ENCODE measurements at places on chromosomes 3 and 15.

GRCh38 chr15:31296646-31297574 is 29.7 kb upstream of the KLF13 start:
- DNase-seq = no peak

- no peak for DNase-seq
Observed at GRCh38 chr3:25478211-25478757, 50.2 kb downstream of the RARB start.

DNA sequence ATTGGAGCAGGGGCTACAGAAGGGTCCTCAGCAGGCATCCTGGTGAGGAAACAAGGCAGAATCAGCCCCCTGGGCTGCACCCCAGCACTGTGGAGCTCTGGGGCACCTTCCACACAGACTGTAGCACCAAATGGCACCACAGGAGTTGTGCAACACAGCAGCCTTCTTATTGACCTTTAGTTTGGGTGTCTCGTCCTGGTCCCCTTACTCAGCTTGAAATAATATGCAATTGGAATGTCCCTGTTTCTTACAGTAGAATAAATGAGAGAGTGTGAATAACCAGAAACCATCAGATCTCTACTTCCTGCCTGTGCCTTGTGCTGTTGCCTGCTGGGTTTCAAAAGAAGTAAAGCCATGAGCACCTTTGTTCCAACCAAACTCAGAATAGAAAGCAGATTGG is 44.5 kb downstream of the RPLP1 start:
- DNase-seq = no peak

- DNase-seq = no peak
Observed at GRCh38 chr3:132637590-132637989, 22.0 kb downstream of the ACAD11 start.

GRCh38 chr3:53708001-53708621 is 138.1 kb downstream of the CHDH start:
- peak; percentile 19 for DNase-seq

GRCh38 chr15:72227192-72227586 is 3.8 kb downstream of the PKM start:
- DNase-seq = no peak

- DNase-seq = no peak
Observed at GRCh38 chr15:79030470-79030869, 60.1 kb downstream of the RASGRF1 start.

DNA sequence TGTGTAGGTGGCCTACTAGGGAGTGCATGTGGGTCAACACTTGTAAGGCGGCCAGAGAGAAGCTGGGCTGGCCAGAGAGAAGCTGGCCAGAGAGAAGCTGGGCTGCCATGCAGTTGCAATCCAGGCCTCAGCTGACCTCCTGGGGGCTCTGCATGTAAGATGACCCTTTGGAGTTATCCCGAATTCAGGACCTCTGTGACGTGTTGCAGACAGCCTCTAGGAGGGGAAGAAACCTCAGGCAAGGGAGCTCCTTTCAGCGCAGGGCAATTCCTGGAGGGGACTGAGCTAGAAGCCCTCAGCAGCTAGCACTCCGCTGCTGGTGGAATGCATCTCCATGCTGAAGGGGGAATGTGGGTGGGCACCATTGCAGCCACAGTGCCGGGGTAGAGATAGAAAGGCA is 15.8 kb upstream of the KBTBD12 start:
- no peak for DNase-seq

- DNase-seq = peak; percentile 25
Observed at GRCh38 chr3:79012946-79013362, 754.8 kb downstream of the ROBO1 start.

GRCh38 chr3:59247402-59247841 is 197.6 kb upstream of the CFAP20DC start:
- no peak for DNase-seq

DNA sequence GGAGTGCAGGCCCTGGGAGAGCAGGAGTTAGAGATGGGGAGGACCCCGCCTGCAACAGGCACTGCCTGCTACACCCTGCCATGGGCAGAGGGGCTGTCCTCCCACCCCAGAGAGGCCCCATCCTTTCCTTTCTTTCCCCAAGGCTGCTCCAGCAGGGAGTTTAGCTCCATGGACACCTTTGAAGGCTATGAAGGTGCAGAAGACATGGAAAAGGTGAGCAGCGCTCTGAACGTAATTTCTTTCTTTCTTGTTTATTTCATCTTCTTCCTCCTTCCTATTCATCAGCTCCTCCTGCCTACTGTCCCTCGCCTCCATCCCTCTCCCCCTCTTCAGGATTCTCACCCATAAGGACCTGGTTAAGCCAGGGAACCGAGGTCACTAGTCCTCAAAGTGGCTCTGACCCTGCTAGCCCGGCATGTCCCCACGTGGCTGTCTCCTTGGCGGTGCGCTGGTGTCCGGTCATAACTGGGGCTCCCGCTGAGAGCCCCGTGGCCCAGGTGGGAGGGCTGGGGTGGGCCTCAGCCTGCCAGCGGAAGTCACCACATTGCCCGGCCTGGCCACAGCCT is 16.0 kb upstream of the ADIPOQ start:
- no peak for DNase-seq

GRCh38 chr15:63369296-63369695 is 12.3 kb downstream of the CA12 start:
- no peak for DNase-seq

GRCh38 chr15:93029836-93030429 is 59.1 kb downstream of the RGMA start:
- no peak for DNase-seq

DNA sequence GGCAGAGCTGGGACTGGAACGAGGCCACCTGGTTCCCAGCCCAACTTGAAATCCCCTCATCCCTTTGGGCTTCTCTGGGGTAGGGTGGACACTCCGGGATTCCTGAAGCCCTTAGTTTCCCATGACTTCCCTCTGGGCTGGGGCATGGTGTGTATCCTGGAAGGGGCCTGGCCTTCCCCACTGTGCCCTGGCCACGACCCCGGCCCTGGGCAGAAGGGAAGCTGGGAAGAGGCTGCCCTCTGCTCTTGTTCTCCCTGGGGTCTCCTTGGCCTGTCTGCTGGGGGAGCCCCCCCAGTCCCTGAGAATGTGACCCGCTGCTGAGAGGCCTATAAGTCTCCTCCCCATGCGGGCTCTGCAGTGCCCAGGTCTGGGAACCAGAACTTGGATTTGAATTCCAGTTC is 104.9 kb downstream of the LINGO1 start:
- no peak for DNase-seq
